ENCODE measurements at places on chromosomes 7 and 10. TPM values are rescaled to one million over a fixed set of nuclear protein-coding genes. Genes with fewer than 3 reads are reported as not detected.

DNA sequence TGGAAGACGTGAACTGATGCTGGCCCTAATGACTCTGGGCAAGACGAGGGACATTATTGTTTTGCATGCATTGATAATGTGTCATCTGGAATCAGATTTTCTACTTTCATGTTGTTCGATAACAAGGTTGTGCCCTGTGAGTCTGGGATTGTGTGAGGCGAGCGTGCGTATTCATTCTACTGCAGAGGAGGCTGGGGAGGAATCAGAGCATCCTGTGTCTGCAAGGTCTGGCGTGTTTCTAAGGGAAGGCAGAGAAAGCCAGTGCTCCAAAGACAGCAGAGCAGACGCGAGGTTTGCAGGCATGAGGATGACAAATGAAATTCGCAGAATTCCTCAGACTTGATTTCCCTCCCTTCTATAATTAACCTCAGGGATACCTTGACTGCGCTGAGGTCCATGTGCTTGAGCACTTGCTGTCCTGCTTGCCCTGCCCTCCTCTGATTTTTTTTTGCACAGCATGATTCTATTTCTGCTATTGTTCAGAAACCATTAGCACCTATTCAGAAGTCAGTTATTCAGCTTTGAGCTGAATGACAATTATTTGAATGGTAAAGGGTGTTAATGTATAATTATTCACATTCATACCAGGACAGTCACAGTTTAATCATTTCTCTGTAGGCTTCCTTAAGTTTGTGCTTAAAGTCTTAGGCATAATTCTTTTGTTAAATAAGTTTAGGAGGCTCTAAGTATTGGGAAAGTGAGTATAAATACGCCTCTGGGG is 233.6 kb downstream of the EBF3 start:
- no peak for DNase-seq

GRCh38 chr7:149870701-149871483 is 2.9 kb upstream of the ATP6V0E2 start:
- DNase-seq: no peak

- DNase-seq: peak; percentile 75
Measured at GRCh38 chr10:61992671-61993668, 91.5 kb downstream of the ARID5B start.

- no peak for DNase-seq
Measured at GRCh38 chr7:44043902-44044301, 600 bp upstream of the DBNL start.

DNA sequence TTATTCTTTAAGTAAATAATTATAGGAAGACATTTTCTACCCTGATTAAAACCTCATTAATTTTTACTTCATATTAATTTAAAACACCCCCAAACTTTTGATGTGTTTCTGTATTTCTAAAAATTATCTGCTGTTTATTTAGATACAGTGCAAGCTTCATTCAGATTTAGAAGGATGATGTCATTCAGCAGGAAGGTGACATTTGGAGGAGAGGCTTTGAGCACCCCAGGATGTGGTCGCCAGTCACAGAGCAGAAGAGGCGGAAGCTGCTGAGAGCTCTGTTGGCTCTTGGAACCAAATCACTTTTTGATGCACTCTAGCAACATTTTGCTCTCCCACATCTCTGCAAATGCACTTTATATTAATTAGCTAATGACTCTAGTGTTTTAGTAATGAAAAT is 233.9 kb upstream of the CACNA2D1 start:
- peak; percentile 49 for DNase-seq

- no peak for DNase-seq
Measured at GRCh38 chr10:31599626-31600504, 280.8 kb downstream of the ZEB1 start.

The FOXP2 gene
- total RNA-seq: not detected
